ENCODE measurements at places on chromosomes 13 and 19.

GRCh38 chr19:53872762-53873161 lies 5.1 kb downstream of the MYADM start:
- ATAC-seq = no peak

DNA sequence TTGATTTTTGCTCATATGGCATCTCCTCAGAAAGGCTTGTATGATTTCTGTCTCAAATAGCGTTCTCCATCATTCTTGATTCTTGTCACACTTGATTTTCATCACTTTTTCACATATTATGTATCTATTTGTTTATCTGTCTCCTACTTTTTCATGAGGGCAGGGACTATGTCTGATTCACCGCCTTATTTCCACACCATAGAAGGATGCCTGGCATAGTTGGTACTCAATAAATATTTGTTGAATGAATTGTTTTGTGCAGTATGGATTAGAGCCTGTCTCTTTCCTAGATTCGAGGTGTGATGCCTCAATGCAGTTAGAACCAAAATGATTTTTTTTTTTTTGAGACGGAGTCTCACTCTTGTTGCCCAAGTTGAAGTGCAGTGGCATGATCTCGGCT lies 12.1 kb downstream of the SAE1 start:
- no peak for ATAC-seq

GRCh38 chr13:110824702-110825300 lies 90.1 kb downstream of the ANKRD10 start:
- no peak for ATAC-seq

GRCh38 chr13:72258340-72258981 lies 391.5 kb upstream of the DACH1 start:
- ATAC-seq = peak; percentile 70

DNA sequence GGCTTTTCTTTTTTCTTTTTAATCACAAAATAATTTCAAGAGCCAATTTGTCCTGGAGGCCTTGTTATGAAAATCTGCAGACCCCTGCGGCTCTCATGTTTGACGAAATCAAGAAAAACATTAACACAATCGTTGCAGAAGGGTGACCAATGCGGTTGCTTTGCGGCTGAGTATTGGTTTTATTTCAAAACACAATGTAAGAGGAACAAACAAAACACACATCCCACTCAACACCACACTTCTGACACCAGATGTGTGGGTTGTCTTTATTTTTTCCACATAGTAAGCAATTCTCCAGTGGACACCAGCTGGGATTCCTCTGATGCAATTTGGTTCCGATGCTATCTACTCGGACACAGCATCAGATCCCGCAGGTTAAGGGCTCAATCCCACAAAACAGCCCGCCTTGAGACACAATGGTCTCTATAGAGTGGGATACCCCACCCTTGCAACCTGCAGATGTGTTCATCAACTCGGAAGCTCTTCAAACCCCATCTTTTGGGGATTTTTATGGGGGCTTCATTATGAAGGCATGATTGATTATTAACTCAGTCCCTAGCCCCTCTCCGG lies 21.9 kb upstream of the CCDC124 start:
- ATAC-seq = no peak

DNA sequence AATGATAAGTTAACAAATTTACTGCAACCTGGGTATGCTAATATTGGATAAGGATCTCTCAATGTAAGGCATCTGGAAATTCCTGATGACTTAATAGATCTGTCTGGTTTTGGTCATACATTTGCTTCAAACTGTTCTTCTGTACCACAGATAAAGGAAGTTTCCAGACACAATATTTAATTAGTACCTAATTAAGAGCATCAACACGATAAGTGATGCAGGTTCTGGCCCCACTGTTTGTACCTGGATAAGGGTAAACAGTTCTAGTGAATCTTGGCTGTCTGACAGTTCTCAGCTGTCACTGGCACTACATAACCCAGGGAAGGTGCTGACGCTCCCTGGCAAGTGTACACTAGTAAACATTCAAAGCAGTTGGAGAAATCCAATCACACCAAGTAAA lies 165.6 kb downstream of the MZT1 start:
- peak; percentile 67 for ATAC-seq

GRCh38 chr13:39451860-39452301 lies 151.1 kb downstream of the LHFPL6 start:
- no peak for ATAC-seq

- no peak for ATAC-seq
These were observed 54.6 kb downstream of the LACC1 start for GRCh38 chr13:43934273-43934672.

GRCh38 chr13:30810801-30811200 lies 75.5 kb downstream of the ALOX5AP start:
- no peak for ATAC-seq

Data from SK-N-SH treated with all-trans-retinoic acid at 6 μM for 48 hours (cell line).